Muscle of arm (tissue), 14 donors: ENCODE measurements at places on chromosomes 4 and X.

GRCh38 chr4:104722467-104722866 lies 227.8 kb upstream of the CXXC4 start:
- DNase-seq: no peak

GRCh38 chr4:125135652-125136051 lies 179.1 kb upstream of the FAT4 start:
- DNase-seq: no peak

DNA sequence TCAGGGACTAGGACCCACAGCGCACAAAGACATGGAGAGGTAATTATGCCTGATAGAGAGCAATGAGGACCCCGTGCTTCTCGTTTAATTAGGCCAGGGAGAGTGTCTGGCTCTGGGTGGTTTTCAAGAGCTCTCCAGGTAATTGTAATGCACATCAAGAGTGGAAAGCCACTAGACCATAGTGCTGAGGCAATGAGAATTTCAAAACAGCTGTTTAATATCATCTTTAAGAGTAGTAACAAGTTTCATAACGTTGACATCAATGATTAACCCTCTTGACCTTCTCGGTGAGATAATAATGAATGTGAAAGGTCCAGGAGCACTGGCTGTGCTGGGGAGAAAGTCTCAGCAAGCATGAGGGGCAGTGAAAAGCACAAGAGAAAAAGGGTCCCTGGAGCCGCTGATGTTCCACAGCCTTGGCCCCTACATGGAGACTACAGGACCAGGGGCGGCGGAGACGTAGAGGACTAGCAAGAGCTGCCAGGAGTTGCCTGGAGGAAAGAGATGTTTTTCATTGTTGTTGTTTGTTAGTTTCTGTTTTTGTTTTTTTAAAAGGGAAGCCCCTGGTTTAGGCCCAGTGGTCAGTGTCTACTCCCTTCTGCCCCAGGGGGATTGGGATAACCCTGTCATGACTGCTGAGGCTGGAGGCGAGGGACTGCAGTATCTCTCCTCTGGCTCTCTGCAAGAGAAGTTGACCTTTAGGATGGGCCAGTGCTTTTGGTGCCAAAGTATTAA lies 14.8 kb upstream of the CXCR3 start:
- no peak for DNase-seq

GRCh38 chr4:139314047-139314800 lies 11.9 kb upstream of the NDUFC1 start:
- DNase-seq: no peak

DNA sequence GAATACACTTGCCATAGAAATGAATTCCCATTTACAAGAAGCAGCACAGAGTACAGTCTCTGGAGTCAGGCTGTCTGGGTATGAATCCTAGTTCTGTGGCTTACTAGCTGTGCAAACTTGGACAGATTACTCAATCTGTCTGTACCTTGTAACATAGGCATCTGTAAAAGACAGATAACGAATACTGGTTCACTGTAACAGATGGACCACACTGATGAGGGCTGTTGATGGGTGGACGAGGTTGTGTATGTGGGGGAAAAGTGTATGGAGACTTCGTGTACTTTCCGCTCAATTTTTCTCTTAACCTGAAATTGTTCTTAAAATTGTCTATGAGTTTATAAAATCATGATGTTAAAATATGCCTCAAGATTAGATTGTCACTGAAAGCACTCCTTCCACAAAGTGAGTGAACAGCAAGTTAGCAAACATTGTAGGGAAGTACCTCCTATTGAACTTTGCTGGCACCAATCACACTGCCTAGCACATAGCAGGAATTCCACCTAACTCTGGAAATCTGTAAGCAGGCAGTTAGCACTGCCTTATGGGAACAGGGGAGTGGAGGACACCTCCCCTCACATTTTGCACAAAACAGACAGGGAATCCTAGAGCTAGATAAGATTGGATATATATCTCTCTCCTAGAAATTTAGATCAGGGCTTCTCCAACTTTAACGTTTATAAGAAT lies 6.5 kb upstream of the EXOSC9 start:
- no peak for DNase-seq

DNA sequence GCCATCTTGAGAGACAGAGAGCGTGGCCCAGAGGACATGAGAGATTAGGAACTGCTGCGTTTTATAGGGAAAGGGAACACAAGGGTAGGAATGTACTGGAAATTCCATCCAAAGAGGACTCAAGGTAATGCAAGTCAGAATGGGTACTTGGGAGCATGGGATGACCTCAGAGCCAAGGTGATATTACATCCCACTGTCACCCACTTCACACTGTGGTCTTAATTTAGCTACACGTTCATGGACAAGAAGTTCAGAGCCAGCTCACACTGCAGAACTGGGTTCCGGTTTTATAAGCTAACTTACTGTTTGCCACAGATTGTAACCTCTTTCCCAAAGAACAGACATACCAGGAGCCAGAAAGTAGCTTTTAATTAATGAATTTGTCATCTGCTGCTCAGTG lies 244.7 kb downstream of the CBR4 start:
- no peak for DNase-seq
